Central memory CD4-positive, alpha-beta T cell (primary cell): ENCODE measurements at places on chromosomes 5 and 9.

DNA sequence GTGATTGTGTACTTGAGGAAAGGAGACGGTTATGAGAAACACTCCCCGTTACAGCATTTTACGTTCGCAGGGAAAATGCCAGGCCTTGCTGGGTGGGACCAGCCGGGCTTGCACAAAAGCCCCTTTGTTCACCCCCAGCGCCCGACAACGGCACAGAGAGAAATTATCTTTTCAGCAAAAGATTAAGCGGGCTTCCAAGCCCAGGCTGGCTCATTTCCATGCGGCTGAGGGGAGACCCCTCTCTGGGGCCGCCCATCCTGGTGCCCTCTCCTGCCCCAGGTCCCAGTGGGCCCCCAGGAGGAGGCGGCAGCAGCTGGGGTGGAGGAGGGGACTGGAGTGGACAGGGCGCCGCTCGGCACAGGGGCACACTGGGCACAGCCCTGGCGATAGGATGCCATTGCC, 50.8 kb upstream of the NOTCH1 start:
- no peak for DNase-seq

DNA sequence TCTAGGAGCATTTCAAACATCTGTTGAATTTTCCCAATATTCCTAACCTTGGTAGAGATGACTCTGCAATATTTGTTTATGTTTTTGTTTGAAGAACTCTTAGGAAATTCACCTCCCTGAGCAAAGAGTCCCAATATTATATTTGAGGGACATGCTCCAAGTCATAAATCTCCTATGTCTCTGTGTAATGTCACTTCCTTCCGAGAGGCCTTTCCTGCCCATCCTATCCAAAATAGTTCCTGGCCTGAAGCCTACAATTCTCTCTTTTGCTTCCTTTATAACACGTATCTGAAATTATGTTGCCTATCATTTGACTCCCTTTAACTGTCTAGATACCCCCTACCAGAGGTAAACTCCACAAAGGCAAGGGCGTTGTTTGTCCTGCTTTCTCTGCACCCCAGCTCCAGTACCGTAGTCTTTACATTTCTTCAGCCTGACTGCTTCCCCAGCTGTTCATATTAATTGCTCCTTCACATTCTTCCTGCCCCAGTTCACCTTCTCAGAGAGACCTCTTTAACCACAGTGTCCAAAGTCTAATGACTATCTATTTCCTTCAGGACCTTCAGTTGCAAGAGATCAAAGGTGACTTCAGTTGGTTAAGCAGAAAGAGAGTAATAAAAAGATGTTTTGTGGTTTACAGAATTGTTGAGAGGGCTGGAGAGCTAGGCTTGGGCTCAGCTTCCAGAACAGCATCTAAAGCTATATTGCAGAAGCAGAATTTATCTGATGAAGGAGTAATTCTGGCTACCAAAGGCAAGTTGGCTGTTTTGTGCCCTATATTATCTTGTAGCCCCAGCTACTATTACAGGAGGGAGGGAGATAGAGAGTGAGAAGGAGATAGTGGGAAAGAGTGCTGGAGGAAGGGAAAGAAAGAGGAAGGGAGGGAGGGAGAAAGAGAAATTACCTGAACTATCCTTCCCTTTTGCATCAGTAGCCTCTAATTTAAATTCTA, 109.3 kb upstream of the TMEM161B start:
- DNase-seq = no peak

- DNase-seq = no peak
Observed at GRCh38 chr9:133285252-133285775, 10.3 kb upstream of the ABO start.

GRCh38 chr5:146645342-146645741, 129.4 kb upstream of the GPR151 start:
- DNase-seq = no peak

GRCh38 chr9:36011379-36011778, 25.3 kb upstream of the RECK start:
- no peak for DNase-seq

GRCh38 chr9:18330401-18331309, 143.3 kb upstream of the ADAMTSL1 start:
- no peak for DNase-seq

- no peak for DNase-seq
Observed at GRCh38 chr5:76393035-76393680, 9.9 kb upstream of the IQGAP2 start.
